ENCODE measurements at places on chromosomes 5 and 9. TPM values are rescaled to one million over a fixed set of nuclear protein-coding genes. Genes with fewer than 3 reads are reported as not detected.

Gene PCDHA10
- 1.4 TPM for total RNA-seq

Gene PAEP
- not detected for total RNA-seq

Gene SLC6A3
- not detected for total RNA-seq

Gene TRPM3
- 11.9 TPM for total RNA-seq

Measured in smooth muscle cell of the coronary artery (primary cell).